Omental fat pad (tissue), 4 donors: ENCODE measurements at places on chromosomes 6 and 20. TPM values are rescaled to one million over a fixed set of nuclear protein-coding genes. Genes with fewer than 3 reads are reported as not detected.

The TAP1 gene
- total RNA-seq = 77.7 TPM

- DNase-seq = no peak
Measured at GRCh38 chr6:128598571-128598970, 78.2 kb upstream of the PTPRK start.

DNA sequence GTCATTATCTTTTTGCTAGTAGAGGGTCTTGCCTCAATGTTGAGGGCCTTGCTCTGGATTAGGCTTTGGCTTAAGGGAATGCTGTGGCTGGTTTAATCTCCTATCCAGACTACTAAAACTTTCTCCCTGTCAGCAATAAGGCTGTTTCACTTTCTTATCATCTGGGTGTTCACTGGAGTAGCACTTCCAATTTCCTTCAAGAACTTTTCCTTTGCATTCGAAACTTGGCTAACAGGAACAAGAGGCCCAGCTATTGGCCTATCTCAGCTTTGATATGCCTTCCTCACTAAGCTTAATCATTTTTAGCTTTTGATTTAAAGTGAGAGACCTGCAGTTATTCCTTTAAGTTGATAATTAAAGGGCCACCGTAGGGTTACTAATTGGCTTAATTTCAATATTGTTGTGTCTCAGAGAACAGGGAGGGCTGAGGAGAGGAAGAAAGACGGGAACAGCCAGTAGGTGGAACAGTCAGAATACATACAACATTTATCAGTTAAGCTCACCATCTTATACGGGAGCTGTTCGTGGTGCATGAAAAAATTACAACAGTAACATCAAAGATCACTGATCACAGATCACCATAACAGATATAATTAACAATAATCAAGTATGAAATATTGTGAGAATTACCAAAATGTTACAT is 186.7 kb downstream of the PTPRK start:
- DNase-seq = no peak

GRCh38 chr6:145875496-145876211 is 61.1 kb upstream of the FBXO30 start:
- DNase-seq = no peak

The IP6K3 gene
- 0.72 TPM for total RNA-seq

- no peak for DNase-seq
Measured at GRCh38 chr6:144582939-144583613, 297.9 kb downstream of the UTRN start.
